ENCODE measurements at places on chromosomes 4 and X. TPM values are rescaled to one million over a fixed set of nuclear protein-coding genes. Genes with fewer than 3 reads are reported as not detected.

The CTAG2 gene
- not detected for total RNA-seq

The RBMXL3 gene
- total RNA-seq = not detected

The PRRG1 gene
- total RNA-seq = not detected

The CLTRN gene
- 0.17 TPM for total RNA-seq

The CYSLTR1 gene
- 20.8 TPM for total RNA-seq

The GPRASP1 gene
- 1.6 TPM for total RNA-seq

The PNMA5 gene
- total RNA-seq = 0.06 TPM

The CT45A1 gene
- not detected for total RNA-seq

The TSPAN6 gene
- total RNA-seq = not detected

The TMPRSS11B gene
- total RNA-seq = not detected

The NDP gene
- not detected for total RNA-seq
